ENCODE measurements at places on chromosomes 7 and 10.

DNA sequence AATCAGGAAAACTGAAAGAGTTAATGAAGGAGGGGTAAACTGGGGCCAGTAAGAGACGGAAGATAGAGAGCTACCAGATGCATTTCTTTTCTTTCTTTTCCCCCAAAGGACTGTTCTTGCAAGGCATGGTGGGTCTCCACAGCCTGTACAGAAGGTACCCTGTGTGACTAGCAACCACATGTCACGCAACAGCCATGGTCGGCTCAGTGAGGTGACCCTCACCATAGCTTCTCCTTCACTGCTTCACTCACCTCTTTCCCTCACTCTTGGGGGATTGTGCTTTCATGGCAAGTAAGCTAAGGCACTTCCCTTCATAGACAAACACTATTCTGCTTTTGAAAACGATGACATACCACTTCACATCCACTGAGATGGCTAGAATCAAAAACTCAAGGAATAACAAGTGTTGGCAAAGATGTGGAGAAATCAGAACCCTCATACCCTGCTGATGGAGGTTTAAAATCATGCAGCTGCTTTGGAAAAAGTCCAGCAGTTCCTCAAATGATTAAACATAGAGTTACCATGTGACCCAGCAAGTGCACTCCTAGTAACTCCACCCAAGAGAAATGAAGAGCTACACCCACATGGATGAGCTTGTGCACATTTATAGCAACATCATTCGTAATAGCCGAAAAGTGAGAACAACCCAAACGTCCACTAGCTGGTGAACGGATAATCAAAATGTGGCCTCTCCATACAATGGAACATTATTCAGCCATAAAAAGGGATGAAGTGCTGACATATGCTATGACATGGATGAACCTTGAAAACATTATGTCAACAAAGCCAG lies 3.8 kb upstream of the INSIG1 start:
- no peak for DNase-seq

- no peak for DNase-seq
Measured at GRCh38 chr10:4983615-4984216, 19.9 kb downstream of the AKR1C2 start.

- DNase-seq = no peak
Measured at GRCh38 chr7:113267271-113267670, 148.9 kb upstream of the SMIM30 start.

DNA sequence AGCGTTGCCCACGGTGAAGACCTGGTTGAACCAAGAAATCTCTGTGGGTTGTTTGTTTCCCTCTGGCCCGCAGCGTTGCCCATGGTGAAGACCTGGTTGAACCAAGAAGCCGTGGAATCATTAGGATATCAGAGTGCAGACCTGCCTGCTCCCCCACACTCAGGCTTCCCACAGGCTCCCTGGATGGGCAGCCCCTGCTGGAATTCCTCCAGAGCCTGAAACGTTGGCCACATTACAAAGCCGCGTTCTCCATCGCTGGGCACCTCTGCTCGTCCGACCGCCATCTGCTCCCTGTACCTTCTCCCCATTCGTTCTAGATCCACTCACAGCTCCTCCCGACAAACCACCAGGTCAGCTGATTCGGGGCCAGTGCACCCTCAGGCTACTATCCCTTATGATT lies 266.9 kb upstream of the SHH start:
- DNase-seq = no peak

GRCh38 chr10:49375611-49376010 lies 20.3 kb downstream of the DRGX start:
- DNase-seq = no peak

GRCh38 chr10:110498982-110499795 lies 1.5 kb downstream of the DUSP5 start:
- DNase-seq = no peak

Measured in anterior cingulate cortex (tissue), 58 donors.